ENCODE measurements at places on chromosomes 3 and 15.

- DNase-seq: no peak
These were observed at the start of gene UBAP1L for GRCh38 chr15:65115086-65115485. Gene UBAP1L (minus strand): TSS chr15:65115200. CDS start chr15:65106215, 8,985 bp downstream.

GRCh38 chr15:42175671-42176070 is 19.2 kb upstream of the PLA2G4F start:
- DNase-seq: no peak

DNA sequence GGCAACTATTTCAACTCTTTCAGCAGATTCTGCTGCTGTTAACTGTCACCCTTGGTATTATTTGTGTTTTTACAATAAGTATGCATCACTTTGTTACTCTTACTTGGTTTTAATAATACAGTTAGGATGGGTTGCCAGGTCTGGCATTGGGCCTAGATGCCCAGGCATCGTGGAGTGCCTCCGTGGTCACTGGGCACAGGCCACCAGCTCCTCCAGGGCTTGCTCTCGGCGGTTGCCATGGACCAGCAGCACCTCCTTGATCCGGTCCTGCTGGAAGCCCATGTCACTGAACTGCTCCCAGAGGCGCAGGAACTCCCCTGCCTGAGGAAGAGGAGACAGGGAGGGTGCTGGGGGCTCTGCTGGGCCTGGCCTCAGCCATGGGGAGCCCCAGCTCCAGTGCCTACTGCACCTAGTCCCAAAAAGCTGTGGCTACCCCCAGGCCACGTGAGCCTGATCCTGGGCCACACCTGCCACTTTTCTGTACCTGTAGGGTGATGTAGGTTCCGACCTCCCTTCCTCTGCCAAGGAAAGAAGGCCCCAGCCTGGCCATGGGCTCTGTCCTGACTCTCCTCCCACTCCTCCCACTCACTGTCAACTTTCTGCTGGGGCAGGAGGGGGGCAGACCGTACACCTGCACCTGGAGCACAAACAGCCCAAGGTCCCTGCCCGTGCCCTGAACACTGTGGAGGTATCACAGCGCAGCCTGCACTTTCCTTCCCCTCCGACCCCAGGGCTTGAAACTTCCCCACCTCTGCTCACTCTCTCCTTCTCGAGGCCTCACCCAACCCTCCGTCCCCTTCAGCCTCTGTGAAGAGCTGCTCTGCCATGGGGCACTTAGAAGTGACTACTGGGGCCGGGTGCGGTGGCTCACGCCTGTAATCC is 16.6 kb downstream of the KBTBD13 start:
- DNase-seq: no peak

DNA sequence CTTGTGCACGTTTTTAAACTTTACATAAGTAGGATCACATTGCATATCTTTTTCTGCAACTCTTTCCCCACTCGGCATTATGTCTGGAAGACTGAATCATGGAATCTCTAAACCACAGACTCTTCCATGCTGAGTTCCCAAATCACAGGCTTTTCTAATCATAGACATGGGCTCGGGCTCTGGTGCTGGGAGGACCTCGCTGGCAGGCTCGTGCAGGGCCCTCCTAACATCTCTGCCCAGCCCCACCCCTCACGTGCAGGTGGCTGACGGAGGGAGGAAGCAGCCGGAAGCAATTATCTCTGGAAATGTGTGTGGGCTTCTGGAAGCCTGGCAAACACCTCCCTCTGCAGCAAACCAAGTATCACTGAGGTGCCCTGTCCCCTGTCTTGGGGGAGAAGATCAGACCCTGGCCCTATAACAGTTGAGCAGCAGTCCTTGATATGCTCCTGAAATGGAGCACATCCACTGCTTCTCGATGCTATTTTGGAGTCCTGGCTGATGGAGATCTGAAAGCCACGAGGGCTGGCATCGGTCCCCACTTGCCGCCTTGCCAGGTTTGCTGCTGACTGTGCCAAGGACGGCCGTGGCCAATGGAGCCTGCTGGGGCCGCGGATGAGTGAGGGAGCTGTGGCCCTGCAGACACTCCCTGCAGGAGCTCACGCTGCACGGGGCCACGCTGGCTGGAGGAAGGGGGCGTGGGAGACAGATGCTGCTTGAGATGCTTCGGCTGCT is 4.4 kb upstream of the IQSEC1 start:
- no peak for DNase-seq

DNA sequence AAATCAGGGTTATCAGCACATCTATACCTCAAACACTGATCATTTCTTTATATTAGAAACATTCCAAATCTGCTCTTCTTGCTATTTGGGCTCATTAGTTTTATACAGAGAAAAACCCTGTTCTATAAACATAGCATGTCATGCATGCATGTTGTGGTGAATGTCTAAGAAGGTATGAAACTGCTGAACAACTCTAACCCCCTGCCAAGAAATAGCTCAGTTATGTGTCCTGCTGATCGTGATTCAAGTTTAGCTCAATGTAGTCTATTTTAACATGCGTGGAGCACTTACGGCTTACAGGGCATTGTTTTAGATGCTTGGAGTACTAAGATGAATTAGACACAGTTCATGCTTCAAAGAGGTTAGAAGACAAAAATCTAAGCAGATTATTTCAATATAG is 35.8 kb downstream of the MYH15 start:
- no peak for DNase-seq

- no peak for DNase-seq
These were observed 24.5 kb upstream of the GMNC start for GRCh38 chr3:190886945-190887344.

- DNase-seq: no peak
These were observed 355.1 kb upstream of the WNT5A start for GRCh38 chr3:55842204-55842603.

- DNase-seq: no peak
These were observed 178.0 kb upstream of the UMPS start for GRCh38 chr3:124552224-124552623.

DNA sequence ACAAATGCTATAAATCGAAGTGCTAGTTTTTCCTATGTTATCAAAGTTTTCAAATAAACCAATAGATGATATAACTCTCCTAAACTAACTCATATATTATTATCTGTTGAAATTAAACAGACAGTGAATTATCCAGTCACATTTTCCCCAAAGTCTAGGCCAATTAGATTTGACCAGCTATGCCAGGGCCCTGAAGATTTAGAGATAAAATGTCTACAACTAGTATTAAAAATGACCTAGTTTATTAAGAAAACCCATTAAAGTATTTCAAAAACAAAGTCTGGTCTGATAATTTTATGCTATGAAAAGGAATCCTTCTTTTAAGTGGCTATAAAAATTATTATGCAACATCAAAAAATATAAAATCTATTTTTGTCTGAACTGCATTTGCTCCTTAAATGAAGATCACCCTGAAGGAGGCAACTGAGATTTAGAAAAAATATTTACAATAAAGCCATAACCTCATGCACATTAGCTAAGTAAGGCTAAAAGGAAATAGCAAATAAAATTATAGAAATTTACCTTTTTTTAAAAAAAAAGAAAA is 83.4 kb upstream of the MEX3B start:
- no peak for DNase-seq

- DNase-seq: no peak
These were observed 20.2 kb downstream of the CPOX start for GRCh38 chr3:98573181-98573728.

GRCh38 chr15:72873379-72874233 is 90.0 kb upstream of the ADPGK start:
- DNase-seq: no peak

DNA sequence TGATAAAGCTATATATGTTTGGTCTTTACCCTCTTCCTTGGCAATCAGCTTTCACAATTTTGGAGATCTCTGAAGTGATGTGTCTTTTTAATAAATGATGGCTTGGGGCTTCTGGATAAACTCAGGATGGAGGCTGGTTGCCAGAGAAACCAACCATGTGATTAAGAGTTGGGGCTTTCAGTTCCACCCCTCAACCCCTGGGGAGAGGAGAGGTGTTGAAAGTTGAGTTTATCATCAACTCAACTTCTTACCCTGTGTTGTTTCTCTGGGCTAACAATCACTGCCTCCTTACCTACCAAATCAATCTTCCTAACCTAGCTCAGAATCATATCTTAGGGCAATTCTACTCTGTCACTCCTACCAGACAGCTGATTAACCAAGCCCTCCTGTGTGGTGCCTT is 735.8 kb downstream of the ZPLD1 start:
- no peak for DNase-seq

- DNase-seq: no peak
These were observed 71.6 kb downstream of the EPHB3 start for GRCh38 chr3:184633237-184633579.

DNA sequence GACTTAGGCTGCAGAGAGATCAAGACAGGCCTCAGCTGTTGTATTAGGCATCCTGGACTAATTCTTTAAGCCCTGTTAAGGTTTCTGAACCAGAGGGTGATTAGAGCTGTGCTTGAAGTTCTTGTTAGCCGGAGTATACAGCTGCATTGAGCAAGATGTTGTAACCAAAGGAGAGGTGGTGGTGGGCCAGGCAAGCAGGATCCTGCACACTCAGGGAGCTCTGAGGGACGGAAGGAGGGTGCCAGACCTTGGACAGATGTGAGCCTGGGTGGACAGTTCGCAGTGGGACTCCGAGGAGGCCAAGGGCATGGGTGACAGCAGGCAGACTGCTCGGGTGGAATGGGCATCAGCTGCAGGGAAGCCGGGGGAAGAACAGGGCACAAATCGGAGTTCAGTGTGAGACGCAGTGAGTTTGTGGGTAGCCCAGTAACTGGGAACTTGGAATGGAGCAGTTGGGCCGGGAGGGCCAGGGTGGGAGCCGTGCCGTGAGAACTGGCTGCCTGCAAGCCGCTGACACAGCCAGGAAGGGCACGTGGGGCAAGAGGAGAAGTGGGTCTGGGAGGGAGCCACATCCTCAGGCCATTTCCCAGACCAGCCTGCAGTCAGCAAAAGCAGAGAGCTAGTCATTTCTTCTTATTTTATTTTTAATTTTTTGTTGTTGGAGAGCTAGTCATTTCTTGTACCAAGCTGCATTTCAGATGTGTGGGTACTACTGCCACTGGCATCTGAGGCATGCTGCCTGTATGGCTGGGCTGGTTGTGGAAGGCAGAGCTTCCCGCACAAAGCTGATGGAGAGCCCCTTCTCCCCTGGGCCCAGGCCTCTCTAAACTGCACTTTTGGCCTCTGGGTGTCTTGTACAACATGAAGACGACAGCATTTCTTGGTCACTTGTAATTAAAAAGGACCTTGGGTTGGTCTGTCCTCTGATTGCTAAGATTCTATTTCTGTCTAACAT is 61.0 kb downstream of the PGPEP1L start:
- no peak for DNase-seq

DNA sequence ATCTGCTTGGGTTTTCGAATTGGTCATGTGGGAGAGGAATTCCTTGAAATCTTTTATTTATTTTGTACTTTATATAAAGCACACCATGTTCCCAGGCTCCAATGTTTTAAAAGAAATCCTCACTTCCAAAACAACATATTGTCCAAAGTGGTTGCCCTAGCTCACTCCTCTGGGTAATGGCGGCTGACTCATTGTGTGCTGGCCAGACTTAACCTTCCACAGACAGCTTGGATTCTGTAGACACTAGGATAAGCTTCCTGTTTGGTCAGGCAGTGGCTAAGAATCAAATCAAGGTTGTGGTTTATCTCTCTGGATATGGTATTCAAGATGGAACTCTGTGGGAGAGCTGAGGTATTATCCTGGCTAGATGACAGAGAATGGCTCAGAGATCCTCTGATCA is 55.8 kb upstream of the FAM98B start:
- DNase-seq: no peak

DNA sequence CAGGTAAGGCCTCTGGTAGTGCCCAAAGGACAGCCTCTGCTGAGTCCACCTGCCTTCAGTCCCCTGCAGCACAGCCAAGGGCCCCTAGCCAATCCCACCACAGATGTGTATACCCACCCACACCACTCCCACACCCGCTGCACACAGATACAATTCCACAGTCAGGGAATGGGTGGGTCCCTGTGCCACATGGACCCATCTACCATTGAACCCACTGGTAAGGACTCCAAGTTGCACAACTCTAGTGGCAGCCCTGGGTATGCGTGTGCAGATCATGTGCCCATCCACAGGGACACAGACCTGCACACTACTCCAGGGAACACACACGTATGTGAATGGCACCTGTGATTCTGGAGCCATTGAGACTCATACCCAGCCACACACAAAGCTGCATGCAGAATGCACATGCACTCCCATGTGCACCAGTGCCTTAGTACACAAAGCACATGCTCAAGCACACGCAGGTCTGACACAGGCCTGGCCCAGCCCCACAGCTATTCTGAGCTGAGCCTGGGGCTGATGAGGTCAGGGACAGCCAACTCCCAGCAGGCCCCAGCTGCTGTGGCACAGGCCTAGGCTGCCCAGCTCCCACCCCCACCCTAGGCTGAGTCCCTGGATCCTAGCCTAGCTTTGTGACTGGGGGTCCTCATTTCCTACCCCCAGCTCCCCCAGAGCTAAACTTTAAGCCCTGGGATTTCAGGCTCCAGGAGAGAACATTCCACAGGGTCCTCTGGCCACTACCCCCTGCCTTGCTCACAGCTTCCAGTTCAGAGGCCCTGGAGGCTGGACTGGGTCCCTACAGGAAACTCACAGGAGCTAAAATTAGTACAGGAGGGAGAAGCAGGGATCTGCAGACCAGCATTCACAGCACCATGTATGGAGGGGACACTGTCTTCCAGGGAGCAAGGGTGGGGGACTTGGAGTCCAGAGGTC is 2.7 kb upstream of the ALS2CL start:
- DNase-seq: no peak

- DNase-seq: no peak
These were observed 10.5 kb downstream of the NTRK3 start for GRCh38 chr15:88246081-88246480.

GRCh38 chr3:4888913-4889846 is 90.1 kb upstream of the BHLHE40 start:
- no peak for DNase-seq

GRCh38 chr3:16063603-16064002 is 110.9 kb upstream of the GALNT15 start:
- DNase-seq: no peak

DNA sequence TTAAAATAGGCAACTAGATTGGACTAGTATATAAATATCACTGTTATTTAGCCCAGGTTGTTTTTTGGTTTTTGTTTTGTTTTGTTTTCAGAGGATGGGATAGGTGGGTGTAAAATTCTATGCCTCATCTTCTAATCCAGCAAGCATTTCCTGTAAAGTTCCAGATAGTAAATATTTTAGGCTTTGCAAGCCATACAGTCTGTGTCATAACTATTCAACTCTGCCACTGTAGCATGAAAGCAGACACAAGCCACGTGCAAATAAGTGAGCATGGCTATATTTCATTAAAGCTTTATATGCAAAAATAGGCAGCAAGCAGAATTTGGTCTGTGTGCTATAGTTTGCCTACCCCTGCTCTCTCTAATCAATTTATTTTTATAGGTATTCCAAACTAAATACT is 657.3 kb upstream of the TGFBR2 start:
- DNase-seq: no peak

GRCh38 chr3:188554404-188554803 is 400.4 kb downstream of the LPP start:
- no peak for DNase-seq

- no peak for DNase-seq
These were observed 883.5 kb downstream of the SI start for GRCh38 chr3:164194842-164195241.

DNA sequence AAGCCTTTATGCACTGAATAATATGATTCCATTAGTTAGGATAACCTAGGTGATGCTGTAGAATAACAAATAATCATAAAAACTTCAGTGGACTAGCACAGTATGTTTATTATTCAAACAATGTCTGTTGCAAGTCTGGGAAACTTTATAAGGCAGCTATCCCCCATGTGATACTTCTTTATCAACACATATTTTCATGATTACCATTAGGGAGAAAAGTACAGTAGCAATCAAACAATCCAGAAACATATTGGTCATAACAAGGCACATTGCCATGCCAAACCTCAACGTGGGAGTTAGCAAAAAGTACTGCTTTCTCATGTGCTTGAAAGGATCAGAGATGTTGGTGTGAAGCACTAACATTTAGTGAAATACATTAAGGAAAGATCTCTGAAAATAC is 35.5 kb downstream of the EOMES start:
- DNase-seq: no peak

All from activated B cell treated with CpG ODN at 0.5 μM for 24 hours (primary cell).